Brain pericyte (primary cell): ENCODE measurements at places on chromosomes 16 and 17.

- DNase-seq = no peak
Observed at GRCh38 chr16:62709794-62710193, 673.6 kb upstream of the CDH8 start.

DNA sequence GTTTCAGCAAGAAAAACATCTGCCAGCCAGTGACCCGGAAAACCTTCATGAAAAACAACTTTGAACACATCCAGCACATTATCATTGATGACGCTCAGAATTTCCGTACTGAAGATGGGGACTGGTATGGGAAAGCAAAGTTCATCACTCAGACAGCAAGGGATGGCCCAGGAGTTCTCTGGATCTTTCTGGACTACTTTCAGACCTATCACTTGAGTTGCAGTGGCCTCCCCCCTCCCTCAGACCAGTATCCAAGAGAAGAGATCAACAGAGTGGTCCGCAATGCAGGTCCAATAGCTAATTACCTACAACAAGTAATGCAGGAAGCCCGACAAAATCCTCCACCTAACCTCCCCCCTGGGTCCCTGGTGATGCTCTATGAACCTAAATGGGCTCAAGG, 22.2 kb downstream of the SLFN5 start:
- DNase-seq = no peak

DNA sequence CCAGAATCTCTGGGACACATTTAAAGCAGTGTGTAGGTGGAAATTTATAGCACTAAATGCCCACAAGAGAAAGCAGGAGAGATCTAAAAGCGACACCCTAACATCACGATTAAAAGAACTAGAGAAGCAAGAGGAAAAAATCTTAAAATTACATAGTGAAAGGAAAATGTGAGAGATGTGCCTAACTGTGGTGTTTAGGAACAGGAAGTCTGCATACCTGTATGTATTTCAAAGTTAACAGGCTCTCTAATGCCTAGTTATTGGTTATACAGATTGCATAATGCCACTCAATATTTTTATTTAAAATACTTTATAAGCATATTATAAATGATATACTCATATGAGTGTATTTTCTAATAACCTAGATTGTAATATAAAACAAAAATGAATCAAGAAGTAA, 25.9 kb downstream of the ZNF267 start:
- DNase-seq = no peak

GRCh38 chr16:82672676-82673075, 45.9 kb downstream of the CDH13 start:
- no peak for DNase-seq

GRCh38 chr17:34199932-34200534, 55.1 kb upstream of the CCL2 start:
- peak; percentile 21 for DNase-seq

- no peak for DNase-seq
Observed at GRCh38 chr17:728911-729310, 3.5 kb upstream of the TLCD3A start.

- DNase-seq = peak; percentile 87
Observed at GRCh38 chr17:76557368-76558197, 17.7 kb downstream of the PRCD start.

DNA sequence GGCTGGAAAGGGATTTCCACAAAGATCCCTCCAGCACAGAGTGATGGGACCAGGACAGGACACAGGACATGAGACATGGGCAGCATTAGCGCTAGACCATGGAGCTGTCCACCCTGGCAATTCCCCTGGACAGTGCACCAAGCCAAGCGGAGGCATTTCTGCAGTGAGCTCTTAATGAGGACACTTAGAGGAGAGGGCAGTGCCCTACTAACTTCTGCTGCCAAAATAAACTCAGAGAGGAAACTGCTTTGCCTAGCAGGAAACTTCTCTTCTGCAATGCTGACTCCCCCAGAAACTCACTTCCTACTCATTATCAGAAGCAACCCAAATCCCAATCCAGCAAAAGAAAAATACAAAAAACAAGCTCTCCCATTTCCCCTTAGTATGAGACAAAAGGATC, 119.2 kb downstream of the HS3ST2 start:
- DNase-seq = no peak

GRCh38 chr17:51046046-51046445, 74.6 kb downstream of the SPAG9 start:
- DNase-seq = no peak

DNA sequence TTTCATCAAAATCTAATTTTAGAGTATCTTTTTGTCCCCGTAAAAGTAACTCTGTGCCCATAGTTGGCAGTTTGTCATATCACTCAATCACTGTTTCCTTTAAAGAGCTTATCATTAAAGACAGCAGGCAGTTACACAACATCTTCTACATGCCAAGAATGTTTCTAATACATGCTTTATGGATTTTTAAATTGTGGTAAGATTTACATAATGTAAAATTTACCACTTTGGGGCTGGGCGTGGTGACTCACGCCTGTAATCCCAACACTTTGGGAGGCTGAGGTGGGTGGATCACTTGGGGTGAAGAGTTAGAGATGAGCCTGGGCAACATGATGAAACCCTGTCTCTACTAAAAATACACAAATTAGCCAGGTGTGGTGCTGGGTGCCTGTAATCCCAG, 687.2 kb downstream of the WWOX start:
- DNase-seq = no peak

DNA sequence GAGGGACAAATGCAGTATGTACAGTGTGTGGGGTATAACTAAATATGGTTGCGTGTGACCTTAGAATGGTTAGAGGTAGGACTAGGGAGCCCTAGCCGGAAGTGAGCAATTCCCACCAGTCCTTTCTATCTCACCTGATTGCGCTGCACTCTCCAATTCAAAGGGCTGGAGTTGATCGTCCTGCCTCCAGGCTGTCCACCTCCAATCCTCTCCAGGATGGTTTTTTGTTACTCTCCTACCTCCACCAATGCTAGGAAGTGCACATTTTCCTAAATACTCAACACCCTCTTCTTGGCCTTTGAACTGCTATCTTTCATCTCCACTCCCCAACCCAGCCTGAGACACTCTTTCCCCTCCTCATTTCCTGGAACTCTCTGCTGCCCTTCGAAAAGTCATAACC, 181.7 kb upstream of the ASIC2 start:
- no peak for DNase-seq

DNA sequence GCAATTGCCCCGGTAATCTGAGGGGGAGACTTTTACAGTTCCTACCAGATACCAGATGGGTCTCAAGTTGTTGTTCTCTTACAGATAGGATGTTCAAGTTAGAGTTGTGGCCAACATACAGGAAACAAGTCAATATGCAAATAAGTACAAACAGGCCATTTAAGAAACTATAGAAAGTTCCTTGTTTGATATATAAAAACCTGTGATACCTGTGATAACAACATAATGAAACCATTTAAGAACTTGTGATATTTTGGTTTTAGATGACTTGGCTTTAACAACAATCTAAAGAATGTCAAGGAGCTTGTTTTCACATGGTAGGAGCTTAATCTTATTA, 16.8 kb downstream of the CDR2 start:
- no peak for DNase-seq

DNA sequence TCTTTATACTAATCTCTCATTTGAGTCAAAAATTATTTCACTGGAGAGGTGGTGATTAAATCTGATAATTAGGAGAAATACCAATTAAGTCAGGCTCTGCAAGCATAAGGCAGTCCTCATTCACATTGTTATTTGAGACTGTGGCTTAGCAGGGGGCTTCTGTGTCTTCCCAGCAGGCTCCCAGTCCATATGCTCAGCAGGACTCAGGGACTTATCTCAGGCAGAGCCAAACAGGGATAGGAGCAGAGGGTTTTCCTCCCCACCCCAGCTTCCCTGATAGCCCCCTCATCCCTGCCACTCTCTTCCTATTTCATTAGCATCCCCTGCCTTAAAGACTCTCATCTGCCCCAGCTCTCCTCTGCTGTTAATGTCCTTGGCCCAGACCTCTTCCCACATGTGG, 104.3 kb upstream of the DNAH9 start:
- DNase-seq = no peak

- DNase-seq = no peak
Observed at GRCh38 chr17:62787366-62787765, 20.7 kb downstream of the MARCHF10 start.

GRCh38 chr17:57899822-57900221, 50.0 kb upstream of the MRPS23 start:
- no peak for DNase-seq

DNA sequence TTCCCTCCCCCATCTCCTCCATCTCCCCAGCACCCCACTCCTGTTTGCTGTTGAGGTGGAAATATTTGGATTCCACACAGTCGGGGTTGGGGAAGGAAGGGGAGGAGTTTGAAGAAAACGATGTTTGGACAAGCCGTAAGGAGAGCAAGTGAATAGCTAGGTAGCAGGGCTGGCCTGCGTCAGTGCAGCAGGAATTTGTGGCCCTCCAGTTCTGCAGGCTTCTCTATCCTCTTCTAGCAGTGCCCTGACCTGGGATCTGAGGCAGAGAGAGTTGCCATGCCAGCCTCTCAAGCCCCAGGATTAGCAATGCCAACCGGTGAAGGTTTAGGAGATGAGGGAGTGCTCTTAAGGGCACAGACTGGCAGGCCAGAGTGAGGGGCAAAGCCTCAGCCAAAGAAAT, 12.5 kb downstream of the TLCD2 start:
- no peak for DNase-seq

- DNase-seq = peak; percentile 41
Observed at GRCh38 chr16:69927056-69927757, 23.9 kb upstream of the CLEC18A start.

DNA sequence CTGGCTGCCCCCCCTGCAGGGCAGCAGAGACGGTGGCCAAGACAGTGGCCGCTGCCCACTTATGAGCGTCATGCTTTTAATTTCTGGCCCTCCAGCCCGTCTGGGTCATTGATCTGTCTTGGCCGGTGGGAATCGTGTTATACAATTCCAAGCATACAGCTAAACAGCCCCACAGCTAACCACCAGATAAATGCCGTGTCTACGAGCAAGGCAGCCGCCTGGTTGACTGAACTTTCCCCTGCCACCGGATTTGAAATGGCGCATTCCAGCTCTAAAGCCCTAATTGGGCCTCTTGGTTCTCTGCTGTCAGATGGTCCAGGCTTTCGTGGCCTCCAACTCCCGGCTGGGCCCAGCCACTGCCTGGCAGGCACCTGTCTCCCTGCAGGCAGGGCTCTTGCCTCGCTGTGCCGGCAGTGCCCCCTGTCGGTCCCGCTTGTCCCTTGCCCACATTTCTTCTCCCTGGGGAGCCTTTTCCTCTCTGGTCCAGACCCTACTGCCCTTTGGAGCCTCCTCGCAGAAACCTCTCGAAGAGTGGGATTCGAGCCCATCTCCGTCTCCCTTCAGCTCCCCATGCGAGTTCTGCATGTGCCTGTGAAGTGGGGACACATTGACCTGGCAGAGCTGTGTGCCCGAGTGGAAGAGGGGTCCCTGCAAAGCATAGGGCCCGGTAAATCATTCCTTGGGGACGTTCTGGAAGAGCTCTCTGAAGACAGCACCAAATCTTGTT, 1.8 kb upstream of the RBFOX3 start:
- no peak for DNase-seq

DNA sequence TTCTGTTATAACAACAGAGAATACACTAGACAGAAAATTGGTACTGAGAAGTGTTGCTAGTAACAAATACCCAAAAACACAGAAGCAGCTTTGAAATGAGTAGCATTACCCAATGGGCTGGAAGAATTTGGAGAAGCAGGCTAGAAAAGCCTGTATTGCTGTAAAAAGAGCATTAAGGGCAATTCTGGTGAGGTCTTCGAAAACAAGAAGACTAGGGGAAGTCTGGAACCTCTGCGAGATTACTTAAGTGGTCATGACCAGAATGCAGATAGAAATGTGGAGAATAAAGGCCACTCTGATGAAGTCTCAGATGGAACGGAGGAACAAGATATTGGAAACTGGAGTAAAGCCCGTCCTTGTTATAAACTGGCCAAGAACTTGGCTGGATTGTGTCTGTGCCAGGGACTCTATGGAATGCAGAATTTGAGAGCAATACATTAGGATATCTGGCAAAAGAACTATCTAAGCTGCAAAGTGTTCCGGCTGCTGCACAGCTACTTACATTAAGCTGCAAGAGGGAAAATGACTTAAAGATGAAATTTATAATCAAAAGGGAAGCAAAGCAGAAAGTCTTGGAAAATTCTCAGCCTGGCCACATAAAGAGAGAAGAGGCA, 44.9 kb upstream of the PEMT start:
- DNase-seq = no peak

DNA sequence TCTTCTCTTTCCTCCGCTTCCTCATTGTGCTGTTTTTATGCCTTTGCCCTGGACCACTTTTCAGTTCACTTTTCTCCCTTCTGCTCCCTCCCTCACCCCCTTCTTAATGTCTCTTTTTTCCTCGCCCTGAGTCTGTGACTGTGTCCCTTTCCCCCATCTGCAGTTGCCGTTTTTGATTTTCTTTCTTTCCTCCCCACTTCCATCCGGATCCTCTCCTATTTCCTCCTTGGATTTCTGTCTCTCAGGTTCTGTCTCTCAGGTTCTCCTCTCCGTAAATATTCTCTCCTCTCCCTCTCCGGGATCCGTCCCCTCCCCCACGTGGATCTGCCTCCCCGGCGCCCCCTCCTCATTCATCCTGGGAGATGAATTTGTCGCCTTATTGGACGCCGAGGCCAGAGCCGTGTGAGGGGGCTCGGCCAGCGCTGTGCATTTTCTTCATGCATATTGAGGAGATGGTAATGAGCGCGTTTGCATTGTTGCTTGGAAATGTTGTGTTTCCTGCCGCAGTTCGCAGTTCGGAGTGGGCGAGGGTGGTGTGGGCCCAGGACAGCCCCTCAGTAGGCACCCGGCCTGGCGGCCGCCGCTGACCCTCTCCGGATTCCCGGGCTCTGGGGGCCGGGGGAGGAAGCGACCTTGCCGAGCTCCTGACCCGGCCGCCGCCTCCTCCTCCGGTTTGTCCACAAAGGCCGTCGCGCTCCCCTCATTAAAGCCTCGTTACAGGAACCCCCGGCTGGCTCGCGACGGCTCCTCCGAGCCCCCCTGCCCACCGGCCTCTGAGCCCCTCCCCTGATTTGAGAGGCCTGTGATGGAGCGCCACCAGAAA, 4.5 kb upstream of the IRX3 start:
- no peak for DNase-seq

DNA sequence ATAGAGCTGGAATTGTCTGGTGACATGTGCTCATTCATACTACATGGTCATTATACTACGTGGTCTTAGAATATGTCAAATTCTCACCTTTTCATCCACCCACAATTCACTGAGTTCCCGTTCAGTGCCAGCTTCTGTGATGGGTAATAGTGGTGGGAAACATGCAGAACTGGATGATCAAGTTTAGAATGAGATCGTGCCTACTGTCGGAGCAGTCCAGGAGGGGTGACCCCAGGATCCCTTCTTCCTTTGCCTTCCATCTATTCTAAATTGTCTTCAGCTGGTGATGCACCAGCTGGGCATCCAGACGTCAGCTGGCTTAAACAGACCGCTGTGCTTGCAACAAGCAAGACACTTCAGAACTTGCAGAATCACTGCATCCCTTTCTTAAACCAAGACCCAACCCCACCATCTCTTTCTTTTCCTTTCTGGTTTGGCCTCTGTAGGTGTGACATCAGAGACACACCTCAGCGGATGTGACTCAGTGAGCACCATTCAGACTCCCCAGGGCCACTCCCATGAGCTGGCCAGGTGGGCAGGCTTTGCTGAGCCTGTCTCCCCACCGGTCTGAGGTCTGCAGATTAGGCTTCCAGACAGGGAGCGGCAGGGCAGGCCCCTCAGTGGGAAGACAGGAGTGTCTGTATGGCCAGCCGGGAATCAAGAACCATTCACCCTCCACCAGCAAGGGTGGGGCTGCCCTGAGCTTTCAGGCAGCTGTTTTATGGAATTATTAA, 18.1 kb downstream of the C17orf100 start:
- DNase-seq = no peak

GRCh38 chr17:34095106-34095505, 160.0 kb upstream of the CCL2 start:
- no peak for DNase-seq

- DNase-seq = no peak
Observed at GRCh38 chr17:36507266-36507665, 20.8 kb downstream of the ZNHIT3 start.
